SHP77 treated with DMSO at 0.1 percent for 48 hours (cell line): ENCODE measurements at places on chromosomes 4 and X.
A peak's percentile ranks its signal among the peaks of the same experiment; 100 is the strongest.

DNA sequence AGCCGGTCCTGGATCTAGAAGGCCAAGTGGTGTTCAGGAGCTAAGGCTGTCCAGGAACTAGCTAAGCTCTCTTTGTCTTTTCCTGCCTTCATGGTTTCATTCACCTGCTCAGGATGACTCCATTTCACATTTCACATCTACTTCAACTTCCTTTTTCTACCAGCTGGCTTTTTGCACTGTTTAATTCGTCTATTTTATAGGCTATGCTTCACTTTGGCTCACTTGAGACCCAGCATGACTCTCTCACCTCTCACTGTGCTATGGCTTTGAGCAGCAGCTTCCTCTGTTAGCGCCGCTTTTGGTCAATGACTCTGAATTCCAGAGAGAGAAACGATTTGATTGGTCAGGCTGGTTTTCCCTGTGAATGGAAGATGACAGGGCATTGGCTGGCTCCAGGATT lies 213.5 kb upstream of the CLNK start:
- no peak for DNase-seq

- no peak for DNase-seq
Measured at GRCh38 chrX:130084631-130085237, 25.6 kb downstream of the ELF4 start.

DNA sequence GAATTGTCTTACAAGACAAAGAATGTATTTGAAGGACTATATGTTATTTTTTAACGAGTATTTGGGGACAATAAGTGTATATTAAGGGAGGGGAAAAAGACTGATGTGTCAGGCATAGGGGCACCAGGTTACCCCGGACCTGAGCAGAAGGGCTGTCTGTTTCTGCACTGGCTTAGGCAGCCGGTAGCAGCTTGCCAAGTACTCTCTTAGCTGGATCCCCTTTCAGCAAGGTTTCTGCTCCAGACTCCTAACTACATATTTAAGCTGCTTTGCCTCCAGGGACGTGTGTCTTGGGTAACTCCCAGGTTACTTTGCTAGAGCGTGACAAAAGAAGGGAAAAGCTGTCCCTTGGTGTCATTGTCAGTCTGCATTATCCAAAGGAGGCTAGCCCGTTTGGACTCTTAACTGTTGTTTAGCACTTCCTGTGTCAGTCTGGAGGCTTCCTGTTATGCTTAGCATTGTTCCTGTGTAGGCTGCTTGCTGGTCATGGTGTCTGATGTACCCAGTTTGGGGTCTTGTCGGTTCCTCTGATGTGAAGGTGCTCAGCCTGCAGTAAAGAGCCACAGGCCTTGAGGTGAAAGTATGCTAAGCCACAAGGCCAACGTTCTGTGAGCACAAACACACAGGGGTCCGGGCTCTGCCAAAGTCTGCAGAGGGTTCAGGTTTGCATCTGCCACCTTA lies 11.6 kb downstream of the CXCR3 start:
- no peak for DNase-seq

GRCh38 chr4:87103691-87104187 lies 116.7 kb downstream of the KLHL8 start:
- no peak for DNase-seq

GRCh38 chr4:182017038-182017437 lies 226.2 kb upstream of the TENM3 start:
- no peak for DNase-seq

- DNase-seq, result no peak
Measured at GRCh38 chrX:120561634-120562568, 1.1 kb upstream of the CUL4B start.

- DNase-seq, result no peak
Measured at GRCh38 chrX:132188175-132188574, 31.1 kb downstream of the RAP2C start.

DNA sequence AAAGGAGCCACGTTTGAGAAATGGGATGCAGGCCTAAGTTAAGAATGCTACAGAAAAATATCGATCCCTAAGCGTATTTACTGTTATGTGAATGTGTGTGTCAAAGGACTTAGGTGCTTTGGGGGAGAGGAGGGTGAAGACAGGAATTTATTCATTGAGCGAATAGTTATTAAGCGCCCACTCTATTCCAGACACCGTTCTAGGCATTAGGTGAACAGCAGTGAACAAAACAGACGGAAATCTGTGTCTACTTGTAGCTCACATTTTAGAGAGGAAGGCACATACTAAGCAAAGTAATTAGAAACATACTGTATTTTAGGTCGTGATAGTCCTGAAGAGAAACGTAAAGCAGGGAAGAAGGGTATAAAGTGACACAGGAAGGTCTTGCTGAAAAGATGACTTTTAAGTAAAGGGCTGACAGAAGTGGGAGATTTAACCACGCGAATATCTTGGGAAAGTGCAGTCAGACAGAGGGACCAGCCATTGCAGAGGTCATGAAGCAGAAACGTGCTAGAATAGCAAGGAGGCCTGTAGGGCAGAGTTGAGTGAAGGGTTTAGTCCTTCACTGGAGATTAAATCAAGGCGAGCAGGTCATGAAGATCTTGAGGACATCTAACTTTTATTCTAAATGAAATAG lies 541 bp downstream of the AIMP1 start:
- DNase-seq, result no peak

DNA sequence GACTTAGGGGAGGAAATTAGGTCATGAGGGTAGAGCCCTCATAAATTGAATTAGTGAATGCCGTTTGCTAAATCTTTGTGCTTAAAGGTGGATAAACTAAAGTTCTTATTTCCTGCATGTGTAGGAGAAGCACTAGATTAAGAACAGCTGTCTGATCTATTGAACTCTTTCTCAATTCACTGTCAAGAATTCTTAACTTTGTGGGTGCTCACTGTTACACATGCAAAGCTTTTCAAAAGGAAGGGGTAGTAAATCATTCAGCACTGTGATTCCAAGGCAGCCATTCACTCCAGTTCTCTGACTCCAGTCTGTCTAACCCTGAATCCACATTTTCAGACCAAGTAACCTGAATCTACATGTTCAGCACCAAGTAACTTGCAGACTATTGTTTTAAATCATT lies 1520.1 kb downstream of the PCDH18 start:
- DNase-seq, result no peak

DNA sequence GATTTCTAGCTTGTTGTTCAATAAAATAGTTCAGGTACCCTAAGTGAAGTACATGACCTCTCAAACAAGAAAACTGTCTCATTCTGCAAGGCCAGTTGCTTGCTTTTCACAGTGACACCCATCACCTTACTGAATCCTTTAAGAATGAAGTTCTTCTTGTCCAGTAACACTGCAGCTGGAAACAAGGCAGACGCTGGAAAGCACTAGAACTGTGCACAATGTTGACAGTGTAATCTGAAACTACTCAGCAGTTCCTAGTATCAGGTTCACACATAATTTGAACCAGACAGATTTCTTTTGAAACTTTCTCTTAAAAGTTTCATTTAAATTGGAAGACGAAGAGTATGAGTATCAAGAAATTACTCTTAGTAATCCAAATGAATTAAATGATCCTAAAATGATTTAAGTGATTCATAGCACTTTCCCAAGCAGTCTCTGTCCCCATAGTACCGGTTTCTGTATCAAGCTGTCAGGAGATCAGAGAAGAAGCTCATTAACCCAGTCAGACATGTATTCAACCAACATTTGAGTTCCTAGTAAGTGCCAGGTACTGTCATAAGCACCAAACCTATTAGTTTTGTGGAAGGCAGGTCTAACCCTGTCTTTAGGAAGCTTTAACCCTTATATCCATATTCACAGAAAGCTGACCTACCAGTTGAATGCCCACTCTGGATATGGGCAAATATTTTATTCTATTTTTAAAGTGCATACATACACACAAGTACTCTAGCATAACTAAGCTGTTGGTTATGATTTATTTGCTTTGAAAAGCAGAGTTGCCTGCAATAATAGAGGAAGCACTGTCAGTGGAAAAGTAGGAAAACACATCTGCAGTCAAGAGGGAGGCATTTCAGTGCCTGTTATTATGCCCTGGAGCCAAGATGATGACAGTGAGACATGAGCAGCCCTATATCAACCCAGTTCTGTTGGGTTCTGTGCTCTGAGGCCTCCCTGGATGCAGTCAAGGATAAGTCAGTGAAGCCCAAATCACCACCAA lies 63.6 kb downstream of the PALLD start:
- DNase-seq, result peak; percentile 32

- no peak for DNase-seq
Measured at GRCh38 chrX:69046996-69047490, 118.2 kb downstream of the PJA1 start.

DNA sequence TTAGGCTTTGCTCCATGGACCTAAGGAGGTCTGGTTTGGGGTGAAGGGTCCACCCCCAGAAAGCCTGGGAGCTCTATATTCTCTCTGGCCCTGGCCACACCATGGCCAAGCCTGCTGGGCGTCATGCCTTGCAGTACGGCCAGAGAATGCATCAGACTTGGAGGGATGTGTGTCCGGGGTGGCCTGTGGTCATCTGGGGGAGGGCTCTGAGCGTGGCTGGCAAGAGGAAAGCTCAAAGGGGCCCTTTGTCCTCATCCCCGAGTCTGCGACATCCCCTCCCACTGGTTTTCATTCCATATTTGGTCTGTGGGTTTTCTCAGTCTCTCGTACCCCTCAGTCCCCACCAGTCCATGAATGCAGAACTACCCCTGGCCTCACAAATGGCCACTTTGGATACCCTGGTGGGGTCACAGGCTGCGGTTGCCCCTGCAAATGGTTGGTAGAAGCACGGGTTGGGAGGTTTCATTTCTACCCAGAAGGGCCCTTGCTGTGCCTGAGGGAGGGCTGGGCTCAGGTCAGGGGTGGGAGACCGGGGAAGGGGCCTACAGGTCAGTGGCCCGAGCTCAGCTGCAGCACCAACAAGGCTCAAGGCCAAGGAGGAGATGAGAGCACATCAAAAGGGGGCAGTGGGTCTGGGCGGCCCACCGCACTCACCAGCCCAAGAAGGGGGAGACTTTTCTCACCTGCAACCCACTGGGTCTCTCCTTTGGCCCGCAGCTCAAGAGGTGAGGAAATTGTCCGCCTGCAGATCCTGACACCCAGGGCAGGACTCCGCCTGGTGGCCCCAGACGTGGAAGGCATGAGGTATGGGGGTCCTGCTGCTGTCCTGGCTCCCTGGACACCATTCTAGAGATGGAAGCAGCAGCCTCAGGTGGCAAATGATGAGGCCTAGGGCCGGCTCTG lies 30.2 kb downstream of the ZNF185 start:
- DNase-seq, result no peak

DNA sequence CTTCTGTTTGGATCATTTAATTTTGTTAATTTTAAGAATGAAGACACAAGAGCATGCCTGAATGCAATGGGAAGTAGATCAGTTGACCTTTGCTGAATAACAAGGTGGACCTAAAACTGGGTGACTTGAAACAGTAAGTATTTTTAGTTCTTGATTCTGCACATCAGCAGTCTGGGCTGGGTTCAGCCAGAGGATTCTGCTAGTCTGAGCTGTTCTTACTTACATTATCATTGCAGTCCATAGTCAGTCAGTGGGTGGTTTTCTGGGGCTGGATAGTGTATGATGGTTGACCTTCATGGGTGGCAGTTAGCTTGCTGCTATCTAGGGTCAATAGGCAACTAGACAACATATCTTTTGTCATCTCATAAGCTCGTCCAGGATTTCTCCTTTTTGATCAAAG lies 91.4 kb downstream of the HS3ST1 start:
- DNase-seq, result no peak

- DNase-seq, result no peak
Measured at GRCh38 chr4:157225096-157225495, 4.6 kb downstream of the GRIA2 start.

GRCh38 chrX:69961365-69962072 lies 88.2 kb downstream of the AWAT2 start:
- DNase-seq, result no peak

DNA sequence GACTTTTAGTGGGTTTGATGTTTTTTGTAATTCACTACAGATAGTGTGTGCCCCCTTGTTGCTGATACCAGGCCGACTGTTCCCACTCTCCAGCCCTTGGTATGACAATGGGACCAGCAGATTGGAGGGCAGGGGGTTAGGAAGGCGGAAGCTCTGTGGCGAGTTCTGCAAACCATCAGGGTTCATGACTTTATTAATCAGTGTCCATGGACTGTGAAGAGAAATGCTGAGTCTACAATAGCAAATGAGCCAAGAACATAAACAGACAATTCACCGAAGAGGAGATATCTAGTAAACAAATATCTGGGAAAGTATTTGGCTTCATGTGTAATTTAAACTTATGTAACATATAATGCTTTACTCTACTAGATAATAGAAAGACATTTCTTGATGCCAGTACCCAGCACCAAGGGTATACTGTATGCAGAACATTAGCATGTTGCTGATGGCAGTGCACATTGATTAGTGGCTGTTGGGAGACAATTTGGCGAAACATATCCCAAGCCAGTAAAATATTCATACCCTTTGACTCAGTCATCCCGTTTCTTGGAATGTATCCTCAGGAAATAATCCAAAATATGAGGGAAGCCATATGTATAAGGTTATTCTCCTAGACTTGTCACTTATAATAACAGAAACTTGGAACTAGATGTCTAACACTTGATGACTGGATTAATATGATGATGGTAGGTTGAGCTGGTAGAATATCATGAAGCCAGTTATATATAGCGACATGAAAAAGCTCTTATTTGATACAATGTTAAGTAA lies 169.4 kb downstream of the PTTG2 start:
- DNase-seq, result no peak

DNA sequence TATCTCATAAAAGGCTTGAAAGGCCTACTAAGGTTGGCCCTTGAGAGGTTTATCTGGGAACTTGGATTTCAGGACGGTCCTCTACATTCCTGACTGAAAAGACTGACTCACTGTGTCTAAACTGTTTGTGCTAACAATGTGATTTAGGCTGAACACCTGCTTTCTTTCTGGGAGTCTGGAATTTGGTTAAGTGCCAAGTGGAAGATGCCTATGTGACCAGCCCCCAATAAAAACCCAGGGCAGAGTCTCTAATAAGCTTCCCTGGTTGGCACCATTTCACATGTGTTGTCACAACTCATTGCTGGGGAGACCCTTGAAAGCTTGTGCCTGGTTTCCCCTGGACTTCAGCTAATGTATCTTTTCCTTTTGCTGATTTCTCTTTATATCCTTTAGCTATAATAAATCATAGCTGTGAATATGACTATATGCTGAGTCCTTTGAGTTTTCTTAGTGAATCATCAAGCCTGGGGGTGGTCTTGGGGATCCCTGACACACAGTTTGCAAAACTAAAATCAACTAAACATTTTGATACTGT lies 55.1 kb downstream of the GPR82 start:
- DNase-seq, result peak; percentile 27

DNA sequence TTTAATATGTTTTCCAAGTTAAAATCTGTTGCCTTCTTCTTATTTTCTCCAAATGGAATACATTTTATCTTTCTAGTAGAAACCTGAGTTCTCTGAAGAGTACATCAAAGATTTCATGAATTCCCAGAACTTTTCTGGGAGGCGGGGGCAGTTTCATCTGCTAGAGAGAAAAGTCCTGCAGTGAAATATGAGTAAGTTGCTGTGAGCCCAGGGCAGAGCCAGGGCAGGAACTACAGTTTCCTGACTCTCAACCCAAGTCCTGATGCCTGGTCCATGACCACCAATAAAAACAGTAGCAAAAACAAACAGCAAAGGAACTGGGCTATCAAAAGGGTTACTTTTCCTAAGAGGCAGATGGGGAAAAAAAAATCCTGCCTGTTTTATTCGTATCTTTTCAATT lies 239.4 kb upstream of the CTSO start:
- DNase-seq, result no peak
